Astrocyte of the hippocampus (primary cell): ENCODE measurements at places on chromosomes 1 and 21.
A peak's percentile ranks its signal among the peaks of the same experiment; 100 is the strongest.

- DNase-seq, result peak; percentile 19
These were observed 145.8 kb upstream of the TMPRSS15 start for GRCh38 chr21:18549214-18549905.

DNA sequence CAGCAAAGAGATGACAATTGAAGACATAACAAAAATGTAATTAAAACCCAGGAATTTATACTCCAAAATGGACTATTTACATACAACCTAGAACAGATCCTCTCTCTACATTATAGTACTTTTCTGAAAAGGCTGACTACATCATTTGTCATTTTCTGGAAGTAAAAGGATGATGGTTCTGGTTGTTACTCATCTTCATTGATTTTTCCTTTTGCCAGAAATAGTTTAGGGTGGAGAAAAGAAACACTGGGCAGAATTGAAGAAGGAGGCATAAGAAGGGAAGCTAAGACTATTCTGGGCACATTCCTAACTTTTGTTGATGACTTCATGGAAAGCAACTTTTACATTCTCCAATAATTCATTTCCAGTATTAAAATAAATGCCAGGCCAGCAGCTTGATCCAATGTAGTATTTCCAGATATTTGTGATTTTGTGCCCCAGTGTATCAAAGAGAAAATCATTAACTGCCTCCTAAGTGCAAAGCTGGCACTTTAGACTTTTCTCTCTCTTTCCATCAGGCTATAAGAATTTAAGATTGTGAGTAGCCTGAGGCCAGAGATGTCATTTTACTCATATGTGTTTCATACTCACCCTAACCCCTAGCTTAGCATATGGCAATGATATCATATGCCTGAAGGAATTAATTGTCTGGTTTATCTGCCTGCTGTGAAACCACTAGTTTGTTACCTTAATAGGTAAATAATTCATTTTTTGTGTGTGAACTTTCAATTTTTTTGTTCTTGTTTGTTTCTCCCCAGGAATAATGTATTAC is 369.5 kb upstream of the LYPLAL1 start:
- DNase-seq, result no peak

- DNase-seq, result no peak
These were observed 21.9 kb upstream of the TNR start for GRCh38 chr1:175765293-175765692.

- peak; percentile 87 for DNase-seq
These were observed 15.5 kb upstream of the AHCTF1 start for GRCh38 chr1:246947255-246947654.
